NCI-H1092 (cell line): ENCODE measurements at places on chromosomes 3 and 15.

DNA sequence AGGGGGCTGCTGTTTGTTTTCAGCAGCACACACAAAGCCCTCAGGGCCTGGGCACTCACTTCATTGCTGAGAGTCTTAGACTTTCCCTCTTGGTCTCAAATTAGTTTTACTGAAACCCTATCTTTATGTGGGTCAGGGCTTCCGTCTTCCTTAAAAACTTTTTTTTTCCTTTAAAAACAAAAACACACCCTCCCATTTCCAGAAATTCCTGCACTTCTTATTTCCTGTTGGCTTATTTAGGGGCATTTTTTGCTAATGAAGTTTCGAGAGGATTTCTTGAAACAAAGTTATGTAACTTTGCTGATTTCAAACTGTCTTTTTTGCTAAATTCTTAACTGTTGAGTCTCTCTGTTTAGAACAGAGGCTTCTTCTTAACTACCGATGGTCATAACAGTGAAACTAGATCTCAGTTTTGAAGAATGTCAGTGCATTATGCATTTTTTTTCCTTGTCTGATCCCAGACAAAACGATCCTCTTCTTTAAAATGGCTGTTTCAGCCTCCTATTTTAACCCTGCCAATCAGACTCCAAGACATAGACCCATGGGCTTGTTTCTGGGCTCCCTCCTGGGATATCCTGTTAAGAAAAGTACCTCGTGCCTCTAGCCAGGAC is 23.3 kb downstream of the ANAPC13 start:
- DNase-seq, result no peak

GRCh38 chr3:43729707-43730414 is 39.1 kb downstream of the ABHD5 start:
- DNase-seq, result no peak

DNA sequence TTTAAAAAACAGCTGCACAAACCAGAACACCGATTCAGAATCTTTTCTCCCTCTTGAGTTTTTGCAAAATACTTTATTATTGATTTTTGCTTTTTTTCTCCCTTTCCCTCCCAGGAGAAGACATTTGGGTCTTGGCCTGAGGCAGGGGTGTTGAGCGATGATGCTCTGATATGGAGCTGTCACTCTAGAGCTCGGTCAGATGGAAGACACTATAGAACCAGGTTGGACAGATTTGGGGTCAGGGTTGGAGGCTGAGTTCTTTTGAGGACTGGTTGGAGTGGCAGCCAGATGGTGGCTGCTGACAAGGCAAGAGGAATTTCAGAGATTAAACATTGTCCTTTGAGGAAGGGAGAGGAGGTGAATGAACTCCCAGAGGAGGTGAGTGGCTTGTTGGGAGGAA is 16.9 kb downstream of the CDAN1 start:
- no peak for DNase-seq

DNA sequence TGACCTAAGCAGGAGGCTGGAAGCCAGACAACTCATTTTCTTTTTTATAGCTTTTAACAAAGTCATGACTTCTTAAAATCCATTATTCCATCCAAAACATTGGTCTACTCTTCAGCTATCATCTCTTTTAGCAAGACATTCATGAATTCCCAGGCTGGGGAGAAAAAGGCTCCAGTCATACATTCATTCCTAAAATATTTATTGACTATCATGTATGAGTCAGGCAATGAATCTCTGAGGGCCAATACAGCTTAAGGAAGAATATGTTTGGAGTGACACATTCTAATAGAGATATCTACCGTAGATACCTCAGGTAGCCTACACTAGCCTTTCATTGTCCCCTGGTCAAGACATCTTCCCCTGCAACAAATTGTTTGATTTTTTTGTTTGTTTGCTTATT is 196.4 kb upstream of the NANOGP8 start:
- no peak for DNase-seq

DNA sequence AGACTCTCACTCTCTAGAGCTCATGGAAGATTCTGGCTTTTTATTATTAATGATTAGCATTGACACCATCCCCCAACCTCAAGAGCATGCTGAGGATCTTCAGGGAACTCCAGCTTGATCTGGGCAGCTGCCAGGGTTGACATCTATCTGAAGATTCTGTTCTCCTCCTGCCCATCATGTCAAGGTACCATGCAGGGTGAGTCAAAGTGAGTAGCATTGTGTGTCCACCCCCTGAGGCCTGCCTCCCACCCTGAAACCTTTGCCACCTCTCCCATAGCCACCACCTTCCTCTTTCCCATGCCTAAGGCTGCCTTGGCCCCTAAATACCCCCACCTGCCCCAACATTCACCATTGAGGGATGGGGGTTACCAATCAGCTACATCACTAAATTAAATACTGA is 70.1 kb upstream of the SLCO3A1 start:
- no peak for DNase-seq

DNA sequence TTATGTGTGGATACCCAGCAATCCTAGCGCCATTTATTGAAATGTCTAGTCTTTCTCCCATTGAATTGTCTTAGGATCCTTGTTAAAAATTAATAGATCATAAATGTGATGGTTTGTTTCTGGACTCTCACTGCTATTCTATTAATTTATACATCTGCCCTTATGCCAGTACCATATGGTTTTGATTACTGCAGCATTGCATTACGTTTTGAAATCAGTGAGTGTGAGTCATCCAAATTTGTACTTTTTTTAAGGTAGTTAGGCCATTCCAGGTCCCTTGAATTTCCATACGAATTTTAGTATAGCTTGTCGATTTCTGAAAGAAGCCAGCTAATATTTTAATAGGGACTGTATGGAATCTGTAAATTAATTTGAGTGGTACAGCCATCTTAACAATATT is 648.6 kb upstream of the ZNF385D start:
- DNase-seq, result no peak

DNA sequence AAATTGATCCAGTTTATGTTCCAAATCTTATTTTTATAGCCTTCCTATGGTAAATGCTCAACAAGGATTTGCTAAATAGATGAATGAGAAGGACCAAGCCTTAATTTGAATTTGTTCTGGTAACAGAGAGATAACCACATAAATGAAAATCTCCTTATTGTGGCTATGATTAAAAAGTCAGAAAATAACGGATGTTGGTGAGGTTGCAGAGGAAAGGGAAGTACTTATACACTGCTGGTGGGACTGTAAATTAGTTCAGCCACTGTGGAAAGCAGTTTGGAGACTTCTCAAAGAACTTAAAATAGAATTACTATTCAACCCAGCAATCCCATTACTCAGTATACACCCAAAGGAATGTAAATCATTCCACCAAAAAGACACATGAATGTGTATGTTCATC is 26.2 kb downstream of the AAGAB start:
- no peak for DNase-seq
